ENCODE measurements at places on chromosomes 12 and 14.
A peak's percentile ranks its signal among the peaks of the same experiment; 100 is the strongest.

GRCh38 chr12:29546000-29546399 lies 48.5 kb upstream of the OVCH1 start:
- DNase-seq = no peak

DNA sequence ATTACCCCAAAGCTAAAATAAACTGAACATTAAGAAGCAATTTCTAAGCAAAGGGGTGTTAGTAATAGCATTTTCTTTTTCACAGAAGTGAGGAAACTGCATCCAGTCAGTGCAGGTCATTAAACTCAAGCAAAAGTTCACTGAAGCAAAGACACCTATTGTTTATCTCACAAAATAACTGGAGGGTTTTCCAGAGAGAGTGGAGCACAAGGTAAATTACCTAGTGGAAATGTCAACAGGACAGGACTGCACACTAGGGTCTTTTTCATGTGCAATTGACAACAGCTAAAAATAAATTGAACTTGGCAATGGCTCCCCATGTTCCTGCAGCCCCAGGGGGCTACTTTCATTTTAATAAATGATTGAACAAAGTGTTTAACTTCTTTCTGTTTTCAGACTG lies 742.0 kb downstream of the GALC start:
- no peak for DNase-seq

- DNase-seq = peak; percentile 57
Measured at GRCh38 chr12:50059440-50060119, 2.2 kb downstream of the ASIC1 start.

DNA sequence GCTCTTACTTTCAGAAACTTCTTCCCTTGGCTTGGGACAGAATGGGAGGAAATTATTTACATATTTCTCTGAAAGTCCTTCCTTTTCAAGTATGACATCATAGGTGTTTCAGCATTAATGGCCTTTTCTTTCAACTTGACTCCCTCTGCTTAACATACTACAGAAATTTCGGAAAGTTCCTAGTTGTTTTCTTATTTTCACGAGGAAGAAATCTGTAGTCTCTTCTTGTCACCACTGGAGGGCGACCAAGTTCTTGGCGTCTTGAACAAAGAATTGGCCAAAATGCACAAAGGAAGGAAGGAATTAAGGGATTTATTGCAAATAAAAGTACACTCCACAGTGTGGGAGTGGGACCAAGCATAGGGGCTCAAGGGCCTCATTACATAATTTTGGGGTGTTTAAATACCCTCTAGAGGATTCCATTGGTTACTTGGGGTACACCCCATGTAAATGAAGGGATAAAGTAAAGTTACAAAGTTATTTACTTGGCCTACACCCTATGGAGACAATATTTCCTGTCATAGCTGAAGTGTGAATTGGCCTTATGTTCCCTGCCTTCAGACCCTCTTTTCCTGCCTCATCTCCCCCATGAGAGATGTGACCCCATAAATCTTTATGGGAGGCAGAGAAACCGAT lies 70.4 kb downstream of the RPL10L start:
- no peak for DNase-seq

DNA sequence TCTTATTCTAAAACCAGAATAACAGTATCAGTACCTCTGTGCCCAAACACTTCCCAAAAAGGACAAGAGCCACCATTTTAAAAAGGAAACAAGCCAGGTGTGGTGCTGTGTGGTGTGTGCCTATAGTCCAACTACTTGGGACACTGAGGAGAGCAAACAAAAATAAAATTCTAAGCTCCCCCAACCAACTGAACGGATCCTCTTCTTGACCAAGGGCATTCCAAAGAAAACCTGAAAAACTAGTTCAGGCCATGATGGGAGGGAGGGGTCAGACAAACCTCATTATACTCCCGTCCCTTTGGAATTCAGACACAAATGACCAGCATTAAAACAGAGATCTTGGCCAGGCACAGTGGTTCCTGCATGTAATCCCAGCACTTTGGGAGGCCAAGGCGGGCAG lies 20.5 kb downstream of the SLC11A2 start:
- DNase-seq = no peak

DNA sequence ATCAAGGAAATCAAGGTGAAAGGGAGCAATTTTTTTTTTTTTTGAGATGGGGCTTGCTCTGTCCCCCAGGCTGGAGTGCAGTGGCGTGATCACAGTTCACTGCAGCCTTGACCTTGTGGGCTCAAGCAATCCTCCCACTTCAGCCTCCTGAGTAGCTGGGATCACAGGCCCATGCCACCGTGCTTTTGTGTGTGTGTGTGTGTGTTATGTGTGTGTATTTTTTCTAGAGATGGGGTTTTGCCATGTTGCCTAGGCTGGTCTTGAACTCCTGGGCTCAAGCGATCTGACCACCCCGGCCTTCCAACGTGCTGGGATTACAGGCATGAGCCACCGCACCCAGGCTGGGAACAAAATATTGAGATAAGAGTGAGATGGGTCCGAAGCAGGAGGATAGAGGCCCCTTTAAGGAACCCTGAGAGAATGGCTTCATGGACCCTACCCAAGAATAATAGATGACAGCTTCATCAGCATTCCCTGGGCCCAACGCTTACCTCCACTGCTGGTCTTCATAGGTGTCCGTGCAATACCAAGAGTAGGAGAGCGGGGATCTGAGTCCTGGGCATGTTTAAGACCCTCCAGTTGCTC lies 1.0 kb downstream of the CDCA3 start:
- DNase-seq = no peak

DNA sequence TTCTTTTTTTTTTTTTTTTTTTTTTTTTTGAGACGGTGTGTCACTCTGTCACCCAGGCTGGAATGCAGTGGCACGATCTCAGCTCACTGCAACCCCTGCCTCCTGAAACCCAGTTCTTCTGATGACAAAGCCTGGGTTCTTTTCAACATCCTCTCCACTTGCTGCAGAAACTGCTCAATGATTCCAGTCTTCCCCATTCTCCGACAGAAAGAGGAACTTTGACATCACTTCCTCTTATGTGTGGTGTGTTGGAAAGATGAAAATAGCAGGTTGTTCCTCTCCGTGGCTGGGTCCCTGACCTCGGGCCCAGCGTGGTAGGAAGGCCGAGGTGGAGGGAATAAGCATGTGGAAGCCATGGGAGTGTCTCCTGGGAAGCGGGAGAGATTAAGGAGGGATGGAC lies 198.4 kb downstream of the PHETA1 start:
- no peak for DNase-seq

DNA sequence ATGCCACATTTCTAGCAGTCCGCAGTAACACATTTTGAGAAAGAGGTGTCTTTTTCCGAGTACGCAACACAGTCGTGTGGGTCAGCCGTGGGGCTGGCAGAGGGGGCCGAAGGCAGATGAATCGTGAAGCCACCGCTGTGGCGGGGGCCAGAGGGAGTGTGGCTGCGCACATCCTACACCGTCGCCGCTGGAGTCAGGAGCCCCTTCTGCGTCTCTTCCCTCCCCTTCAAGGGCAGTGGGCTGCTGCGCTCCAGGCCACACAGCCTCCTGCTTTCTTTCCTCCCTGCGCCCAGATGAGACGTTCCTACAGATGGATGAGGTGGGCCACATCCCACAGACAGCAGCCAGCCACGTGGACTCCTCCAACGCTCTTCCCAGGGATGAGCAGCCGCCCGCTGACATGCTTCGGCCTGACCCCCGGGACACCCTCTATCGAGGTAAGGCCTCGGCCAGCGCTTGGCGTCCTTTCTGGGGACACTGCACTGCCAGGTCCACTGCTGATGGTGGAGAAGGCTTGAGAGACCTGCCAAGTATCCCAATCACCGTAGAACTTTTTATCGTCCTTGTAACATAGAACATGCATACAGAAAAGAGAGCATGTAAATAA lies 89.8 kb downstream of the B4GALNT3 start:
- DNase-seq = no peak

GRCh38 chr12:10364815-10365622 lies 24.8 kb downstream of the KLRK1 start:
- DNase-seq = peak; percentile 66

DNA sequence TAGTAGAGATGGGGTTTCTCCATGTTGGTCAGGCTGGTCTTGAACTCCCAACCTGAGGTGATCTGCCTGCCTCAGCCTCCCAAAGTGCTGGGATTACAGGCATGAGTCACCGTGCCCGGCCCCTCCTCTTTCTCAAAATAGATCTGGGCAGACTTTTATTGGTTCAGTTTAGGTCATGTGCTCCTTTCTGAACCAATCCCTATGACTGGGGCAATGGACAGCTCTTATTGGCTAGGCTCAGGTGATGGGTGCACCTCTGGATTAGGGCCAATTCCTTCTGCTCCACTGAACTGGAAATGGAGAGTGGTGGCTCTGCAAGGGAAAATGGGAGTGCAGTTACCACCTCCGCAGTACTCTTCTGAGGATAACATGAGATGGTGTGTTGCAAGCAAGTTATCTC lies 6.2 kb upstream of the ATP6V0A2 start:
- DNase-seq = no peak

DNA sequence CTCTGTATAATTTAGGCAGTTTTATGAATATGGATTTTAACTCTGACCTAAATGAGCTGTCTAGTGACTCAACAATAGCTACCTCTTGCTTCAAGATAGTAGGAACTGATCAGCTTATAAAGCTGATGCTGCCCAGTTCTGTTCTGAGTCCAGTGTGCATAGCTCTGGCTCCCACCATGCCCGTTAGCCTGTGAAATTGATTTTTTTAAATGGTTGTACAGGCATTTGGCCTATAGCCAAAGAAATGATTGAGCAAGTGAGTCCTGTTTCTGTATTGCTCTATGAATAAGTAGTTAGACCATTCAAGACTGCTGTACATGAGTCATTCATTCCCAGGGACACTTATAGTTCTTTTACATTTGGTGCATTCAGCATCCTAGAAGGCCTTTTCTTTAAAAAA lies 36.4 kb downstream of the SAMD4A start:
- DNase-seq = no peak

DNA sequence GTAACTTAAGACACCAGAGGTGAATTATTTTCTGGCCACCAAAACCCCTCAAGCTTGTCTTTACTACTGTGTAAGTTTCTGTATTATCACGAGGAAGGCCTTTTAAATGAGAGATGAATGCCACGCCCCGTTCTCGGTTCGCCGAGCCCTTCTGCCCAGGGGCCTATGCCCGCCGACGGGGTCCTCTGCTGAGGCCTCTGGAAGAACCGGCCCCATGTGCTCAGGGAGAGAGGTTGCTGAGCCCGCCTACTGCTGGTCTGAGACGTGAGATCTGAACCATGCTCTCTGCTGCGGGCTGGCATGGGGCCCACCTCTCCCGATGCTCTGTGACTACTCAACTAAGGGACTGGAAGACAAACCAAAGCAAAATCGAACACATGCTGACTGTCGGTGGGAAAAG lies 21.0 kb downstream of the AMN start:
- DNase-seq = no peak

DNA sequence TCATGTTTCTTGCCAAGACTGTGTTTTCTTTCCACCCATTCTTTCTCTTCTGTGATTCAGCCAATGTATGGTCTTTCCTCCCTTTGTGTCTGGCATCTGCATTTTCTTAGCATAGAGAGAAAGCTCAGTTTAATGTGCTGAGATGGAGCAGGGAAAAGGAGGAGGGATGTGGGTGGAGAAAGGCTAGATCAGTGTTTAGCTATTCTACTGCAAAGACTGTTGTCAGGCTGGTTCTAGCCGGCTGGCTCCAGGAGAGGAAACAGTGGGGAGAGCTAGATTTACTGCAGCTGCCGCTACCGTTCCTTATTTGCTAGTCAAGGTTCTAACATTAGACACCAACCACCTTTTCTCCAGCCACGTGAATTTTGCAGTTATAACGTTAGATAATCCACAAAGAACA lies 5.2 kb upstream of the RIMKLB start:
- DNase-seq = no peak

- no peak for DNase-seq
Measured at GRCh38 chr12:1580526-1580925, 13.9 kb downstream of the FBXL14 start.

GRCh38 chr12:115209230-115209629 lies 525.3 kb upstream of the TBX3 start:
- no peak for DNase-seq

DNA sequence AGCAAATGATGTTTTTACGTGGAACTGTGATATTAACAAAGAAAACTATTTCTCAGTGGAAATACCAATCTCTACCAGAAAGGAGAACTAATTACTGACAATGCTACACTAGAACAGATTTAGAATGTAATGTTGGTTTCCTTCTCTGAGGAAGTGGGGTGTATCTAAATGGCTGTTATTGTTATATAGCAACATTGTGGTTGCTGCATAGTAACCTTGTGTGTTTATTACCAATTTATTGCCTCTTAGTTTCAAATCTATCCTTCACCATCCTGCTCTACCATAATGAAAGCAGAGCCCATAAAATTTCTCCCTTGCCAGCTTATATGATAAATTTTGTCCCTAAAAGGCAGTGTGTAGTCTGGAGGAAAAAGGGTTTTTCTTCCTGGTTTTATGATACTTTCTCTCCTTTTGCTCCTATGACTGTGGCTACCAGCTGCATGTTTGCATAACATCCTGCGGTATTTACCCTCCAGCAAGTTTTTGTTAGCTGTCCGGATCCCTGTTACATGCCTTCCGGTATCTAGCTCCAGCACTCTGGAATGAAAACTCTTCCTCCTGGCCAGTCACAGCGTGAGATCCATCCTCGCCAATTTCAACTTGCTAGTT lies 5.7 kb upstream of the KLRK1 start:
- DNase-seq = no peak

- no peak for DNase-seq
Measured at GRCh38 chr12:69824028-69824427, 999 bp upstream of the MYRFL start.

GRCh38 chr12:119180380-119181040 lies 1.8 kb downstream of the HSPB8 start:
- DNase-seq = no peak
